ENCODE measurements at places on chromosomes 2 and 18. TPM values are rescaled to one million over a fixed set of nuclear protein-coding genes. Genes with fewer than 3 reads are reported as not detected.
A peak's percentile ranks its signal among the peaks of the same experiment; 100 is the strongest.

DNA sequence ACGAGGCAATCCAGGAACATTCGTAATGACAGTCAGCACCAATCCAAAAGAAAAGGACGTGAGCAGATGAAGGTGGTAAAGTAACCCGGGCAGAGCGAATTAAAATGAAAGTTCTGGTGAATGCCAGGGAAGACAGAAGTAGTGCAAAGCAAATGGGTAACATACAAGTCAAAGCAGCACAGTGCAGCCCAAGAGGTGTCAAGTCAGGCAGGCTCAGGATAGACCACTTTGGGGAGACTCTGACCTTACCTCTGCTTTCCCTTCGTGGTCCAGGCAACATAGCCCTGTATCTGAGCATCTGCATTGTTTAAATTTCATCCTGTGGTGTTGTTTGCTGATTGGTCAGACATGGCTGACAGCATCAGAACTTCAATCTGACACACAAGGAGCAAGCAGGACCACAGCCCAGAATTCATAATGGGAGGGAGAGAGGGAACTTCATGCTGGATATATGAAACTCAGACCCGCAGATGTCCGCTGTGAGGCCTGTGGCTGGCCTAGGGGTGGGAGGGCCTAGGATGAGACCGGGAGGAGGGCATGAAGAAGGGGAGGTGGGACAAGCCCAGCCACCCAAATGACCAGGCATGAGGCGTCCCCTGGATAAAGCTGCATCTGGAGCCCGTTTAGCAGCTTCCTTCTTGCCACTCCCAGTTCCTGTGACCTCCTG is 285.7 kb downstream of the TCF4 start:
- H3K4me1 ChIP-seq = no peaks in the 10 kb centered on the region
- no peak overlapping the region for H3K4me3 ChIP-seq
- no peak overlapping the region for H3K27ac ChIP-seq
- no peak for DNase-seq

Gene MARCHF7
- total RNA-seq = 66.8 TPM

DNA sequence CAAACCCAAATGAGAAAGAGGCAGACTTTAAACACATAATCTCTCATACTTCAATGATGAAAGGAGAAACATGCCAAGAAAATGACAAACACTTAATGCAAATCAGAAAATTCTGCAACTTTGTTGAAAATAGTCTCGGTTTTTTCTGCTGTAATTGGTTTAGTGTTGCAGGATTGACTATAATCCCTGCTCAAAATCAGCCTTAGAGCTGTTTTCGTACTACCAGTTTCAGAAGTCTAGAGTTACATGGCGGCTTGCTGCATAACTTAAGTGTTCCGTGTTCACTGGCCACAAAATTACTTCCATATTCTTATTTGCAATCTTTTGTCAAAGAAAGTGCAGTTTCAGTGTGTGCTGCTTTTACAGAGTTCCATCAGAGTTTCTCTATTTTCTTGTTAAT is 48.9 kb upstream of the ITGAV start:
- no peaks in the 10 kb centered on the region for H3K36me3 ChIP-seq
- no peaks in the 10 kb centered on the region for H3K27me3 ChIP-seq
- H3K4me3 ChIP-seq = no peak overlapping the region
- DNase-seq = no peak

- H3K27ac ChIP-seq = peak overlapping the region; percentile 98
- peak; percentile 78 for DNase-seq
- H3K36me3 ChIP-seq = peaks cover 31% of the 10 kb centered on the region
- peak overlapping the region; percentile 67 for H3K4me3 ChIP-seq
- H3K4me1 ChIP-seq = peaks cover 45% of the 10 kb centered on the region
Observed at GRCh38 chr2:85327160-85327821, 498 bp downstream of the TGOLN2 start.

DNA sequence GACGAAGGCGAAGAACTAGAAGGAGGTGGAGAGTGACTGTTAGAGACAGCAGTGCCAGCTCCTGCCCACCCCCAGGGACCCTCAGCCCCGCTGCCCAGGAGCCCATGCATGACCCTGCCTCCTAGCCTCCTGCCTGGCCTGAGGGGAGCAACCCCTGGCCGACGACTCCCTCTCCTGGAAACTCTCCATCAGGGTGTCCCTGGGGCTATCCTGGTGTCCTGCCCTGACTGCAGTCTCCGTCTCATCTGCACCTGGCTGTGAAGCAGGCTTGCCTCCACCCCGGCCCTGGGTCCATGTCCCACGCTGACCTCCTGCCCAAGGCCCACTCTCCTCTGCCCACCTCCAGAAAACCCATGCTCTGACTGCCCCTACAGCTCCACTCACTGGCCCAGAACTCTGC is 120.2 kb downstream of the RPIA start:
- no peaks in the 10 kb centered on the region for H3K4me1 ChIP-seq
- no peak overlapping the region for H3K27ac ChIP-seq
- H3K4me3 ChIP-seq = no peak overlapping the region
- H3K36me3 ChIP-seq = no peaks in the 10 kb centered on the region
- DNase-seq = no peak
- H3K27me3 ChIP-seq = no peaks in the 10 kb centered on the region

GRCh38 chr2:180999274-180999964 is 19.0 kb downstream of the UBE2E3 start:
- no peak for DNase-seq
- H3K4me1 ChIP-seq = no peaks in the 10 kb centered on the region
- no peak overlapping the region for H3K4me3 ChIP-seq
- H3K27me3 ChIP-seq = no peaks in the 10 kb centered on the region

DNA sequence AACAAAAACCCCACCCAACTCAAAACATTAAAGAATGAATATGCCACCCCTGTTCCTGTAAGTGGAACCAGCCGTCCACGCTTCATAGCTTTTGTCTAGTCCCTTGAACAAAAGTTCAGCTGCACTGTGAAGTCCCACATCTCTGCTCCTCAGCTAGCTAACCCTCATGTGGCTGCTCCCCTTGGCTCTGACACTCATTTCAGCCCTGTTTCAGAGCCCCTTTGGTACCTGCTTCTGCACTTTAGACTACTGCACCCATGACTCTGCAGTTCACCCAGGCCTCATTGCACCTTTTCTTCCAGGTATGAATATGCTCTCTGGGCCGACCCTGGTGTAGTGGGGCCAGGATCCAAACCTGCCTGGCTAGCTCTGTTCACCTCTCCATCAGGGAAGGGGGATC is 155.3 kb downstream of the DIS3L2 start:
- no peak overlapping the region for H3K27ac ChIP-seq
- H3K27me3 ChIP-seq = no peaks in the 10 kb centered on the region
- no peak for DNase-seq
- H3K36me3 ChIP-seq = no peaks in the 10 kb centered on the region
- no peak overlapping the region for H3K4me3 ChIP-seq

DNA sequence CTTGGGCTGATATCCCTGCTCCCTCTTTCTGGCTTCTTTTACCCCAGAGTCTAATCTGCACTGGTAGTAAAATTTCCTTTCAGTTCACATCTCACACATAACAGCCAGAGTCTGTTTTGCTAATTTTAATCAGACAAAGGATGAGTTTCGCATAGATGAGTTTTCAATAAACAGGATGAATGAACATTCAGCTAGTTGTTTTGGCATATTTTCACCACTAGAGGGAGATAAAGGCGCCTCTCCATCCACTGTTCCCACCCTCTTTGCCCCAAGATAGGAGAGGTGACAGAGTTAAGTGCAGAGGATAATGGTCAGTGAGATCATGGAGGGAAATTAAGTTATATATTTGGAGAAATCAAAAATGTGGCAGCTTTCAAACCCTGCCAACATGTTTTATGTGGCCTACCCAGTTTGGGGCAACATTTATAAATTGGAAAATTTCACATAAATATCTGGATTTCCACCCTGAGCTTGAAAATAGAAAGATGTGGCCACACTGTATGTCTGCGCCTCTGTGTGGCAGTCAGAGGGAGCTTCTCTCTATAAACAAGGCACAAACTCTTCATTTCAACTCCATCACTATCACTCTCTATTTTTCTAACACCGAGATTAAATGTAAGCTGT is 48.5 kb upstream of the DTNA start:
- H3K27ac ChIP-seq = no peak overlapping the region
- H3K27me3 ChIP-seq = peaks cover 2% of the 10 kb centered on the region
- H3K36me3 ChIP-seq = no peaks in the 10 kb centered on the region
- no peak for DNase-seq
- no peak overlapping the region for H3K4me3 ChIP-seq

- no peaks in the 10 kb centered on the region for H3K36me3 ChIP-seq
- no peaks in the 10 kb centered on the region for H3K4me1 ChIP-seq
- H3K27ac ChIP-seq = no peak overlapping the region
Observed at GRCh38 chr18:44342162-44342561, 338.5 kb upstream of the SETBP1 start.

DNA sequence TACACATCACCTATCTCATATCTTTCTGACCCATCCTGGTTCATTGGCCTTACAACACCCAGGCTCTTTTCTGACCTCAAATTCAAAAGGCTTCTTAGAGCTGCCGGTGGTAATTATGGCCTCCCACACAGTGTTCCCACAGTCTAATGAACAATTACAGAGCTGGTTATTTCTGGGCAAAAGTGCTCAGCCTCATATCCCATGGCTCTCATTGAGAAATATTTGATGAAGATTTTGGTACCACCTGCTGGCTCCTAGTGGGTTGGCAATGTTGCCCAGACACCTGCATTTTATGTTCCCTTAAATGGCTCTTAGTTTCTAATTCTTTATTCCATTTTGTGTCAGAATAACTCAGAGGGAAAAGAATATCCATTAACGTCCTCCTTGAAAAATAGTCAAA is 20.1 kb upstream of the SCYGR2 start:
- no peak overlapping the region for H3K27ac ChIP-seq
- H3K36me3 ChIP-seq = no peaks in the 10 kb centered on the region
- peaks cover 2% of the 10 kb centered on the region for H3K27me3 ChIP-seq

Gene TRAPPC8
- 51.2 TPM for total RNA-seq

DNA sequence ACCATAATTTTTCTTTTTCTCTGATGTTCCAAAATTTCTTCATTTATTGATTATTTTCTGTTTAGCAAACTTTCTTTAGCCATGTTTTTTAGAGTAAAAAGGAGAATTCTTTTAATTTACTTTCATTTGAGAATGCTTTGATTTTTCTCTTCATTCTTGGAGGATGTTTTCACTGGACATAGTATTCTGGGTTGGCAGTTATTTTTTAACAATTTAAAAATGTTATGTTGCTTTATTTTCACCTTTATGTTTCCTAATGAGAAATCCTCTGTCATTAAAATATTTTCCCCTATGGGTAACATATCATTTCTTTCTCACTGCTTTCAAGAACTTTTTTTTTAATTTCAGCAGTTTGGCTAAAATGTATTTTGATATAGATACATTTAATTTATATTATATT is 631.4 kb upstream of the CDH2 start:
- no peaks in the 10 kb centered on the region for H3K27me3 ChIP-seq
- DNase-seq = no peak
- H3K36me3 ChIP-seq = no peaks in the 10 kb centered on the region
- H3K4me1 ChIP-seq = peaks cover 3% of the 10 kb centered on the region
- H3K27ac ChIP-seq = no peak overlapping the region

Gene CTDP1
- 89.4 TPM for total RNA-seq

Gene NTSR2
- not detected for total RNA-seq

- H3K27me3 ChIP-seq = no peaks in the 10 kb centered on the region
- DNase-seq = no peak
- peaks cover 3% of the 10 kb centered on the region for H3K36me3 ChIP-seq
- H3K27ac ChIP-seq = no peak overlapping the region
- no peak overlapping the region for H3K4me3 ChIP-seq
- no peaks in the 10 kb centered on the region for H3K4me1 ChIP-seq
Observed at GRCh38 chr2:168773128-168773527, 29.3 kb upstream of the NOSTRIN start.

Gene TDRD15
- 0.21 TPM for total RNA-seq

GRCh38 chr2:28270456-28271152 is 122.1 kb upstream of the FOSL2 start:
- H3K4me3 ChIP-seq = no peak overlapping the region
- DNase-seq = no peak
- no peak overlapping the region for H3K27ac ChIP-seq
- peaks cover 37% of the 10 kb centered on the region for H3K4me1 ChIP-seq

- H3K27ac ChIP-seq = peak overlapping the region; percentile 88
- no peaks in the 10 kb centered on the region for H3K36me3 ChIP-seq
- H3K4me1 ChIP-seq = peaks cover 53% of the 10 kb centered on the region
- no peak for DNase-seq
- H3K4me3 ChIP-seq = peak overlapping the region; percentile 8
Observed at GRCh38 chr2:234025466-234025865, 25.0 kb upstream of the SPP2 start.

GRCh38 chr2:86072271-86072858 is 33.3 kb downstream of the POLR1A start:
- H3K4me1 ChIP-seq = peaks cover 30% of the 10 kb centered on the region
- H3K4me3 ChIP-seq = no peak overlapping the region
- H3K27me3 ChIP-seq = no peaks in the 10 kb centered on the region
- H3K27ac ChIP-seq = peak overlapping the region; percentile 32

DNA sequence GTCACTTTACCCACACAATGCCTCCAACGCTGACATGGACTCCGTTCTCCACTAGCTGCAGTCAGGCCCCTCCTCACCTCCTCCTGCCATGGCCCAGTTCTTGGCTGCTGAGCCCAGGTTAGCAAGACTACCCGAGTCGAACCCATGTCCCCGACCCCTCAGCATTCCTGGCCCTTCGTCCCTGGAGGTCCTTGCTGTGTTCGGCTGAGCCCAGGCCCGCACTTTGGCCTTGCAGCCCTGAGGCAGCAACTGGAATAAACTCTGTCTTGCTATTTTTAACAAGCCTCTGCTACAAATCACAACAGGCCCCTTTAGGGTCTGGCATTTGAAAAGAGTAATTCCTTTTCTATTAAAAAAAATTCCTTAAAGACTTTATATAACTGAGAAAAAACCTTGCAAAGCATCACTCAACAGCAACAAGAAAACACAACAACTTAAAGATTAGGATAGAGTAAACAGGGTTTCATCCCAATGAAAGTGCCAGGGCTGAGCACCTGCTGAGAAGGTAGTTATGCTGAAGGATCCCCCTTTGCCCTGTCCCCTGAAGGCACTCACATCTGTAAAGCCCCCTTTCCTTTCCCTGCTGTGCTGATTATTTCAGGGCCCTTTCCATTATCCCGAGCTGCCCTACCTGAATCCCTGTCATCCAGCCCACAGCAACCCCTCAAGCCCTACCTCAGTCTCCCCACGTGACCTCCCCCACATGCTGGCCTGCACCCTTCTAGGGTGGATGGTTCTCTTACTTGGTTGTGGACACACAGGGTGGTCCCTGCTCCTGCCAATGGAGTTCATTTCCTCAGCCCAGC is 120.0 kb upstream of the SNTG2 start:
- no peaks in the 10 kb centered on the region for H3K4me1 ChIP-seq
- H3K4me3 ChIP-seq = no peak overlapping the region
- H3K27ac ChIP-seq = no peak overlapping the region

Gene MGAT5
- 39.7 TPM for total RNA-seq

Gene SCLY
- 24.6 TPM for total RNA-seq

- H3K36me3 ChIP-seq = no peaks in the 10 kb centered on the region
- no peaks in the 10 kb centered on the region for H3K4me1 ChIP-seq
- no peak for DNase-seq
- no peak overlapping the region for H3K4me3 ChIP-seq
- H3K27ac ChIP-seq = no peak overlapping the region
Observed at GRCh38 chr2:239804161-239805042, 220.7 kb downstream of the NDUFA10 start.

Gene UGT1A4
- not detected for total RNA-seq

- no peaks in the 10 kb centered on the region for H3K4me1 ChIP-seq
- no peaks in the 10 kb centered on the region for H3K36me3 ChIP-seq
- H3K27me3 ChIP-seq = no peaks in the 10 kb centered on the region
- H3K27ac ChIP-seq = no peak overlapping the region
- DNase-seq = no peak
- no peak overlapping the region for H3K4me3 ChIP-seq
Observed at GRCh38 chr2:216665717-216666116, 29.6 kb downstream of the IGFBP5 start.

Measured in natural killer cell (primary cell).